Activated CD4-positive, alpha-beta memory T cell treated with anti-CD3 and anti-CD28 coated beads, Interleukin-2, amount 10 ng/mL, durations not matched to agents 7 days and 5 days (primary cell): ENCODE measurements at places on chromosomes 7 and 10. TPM values are rescaled to one million over a fixed set of nuclear protein-coding genes. Genes with fewer than 3 reads are reported as not detected.

DNA sequence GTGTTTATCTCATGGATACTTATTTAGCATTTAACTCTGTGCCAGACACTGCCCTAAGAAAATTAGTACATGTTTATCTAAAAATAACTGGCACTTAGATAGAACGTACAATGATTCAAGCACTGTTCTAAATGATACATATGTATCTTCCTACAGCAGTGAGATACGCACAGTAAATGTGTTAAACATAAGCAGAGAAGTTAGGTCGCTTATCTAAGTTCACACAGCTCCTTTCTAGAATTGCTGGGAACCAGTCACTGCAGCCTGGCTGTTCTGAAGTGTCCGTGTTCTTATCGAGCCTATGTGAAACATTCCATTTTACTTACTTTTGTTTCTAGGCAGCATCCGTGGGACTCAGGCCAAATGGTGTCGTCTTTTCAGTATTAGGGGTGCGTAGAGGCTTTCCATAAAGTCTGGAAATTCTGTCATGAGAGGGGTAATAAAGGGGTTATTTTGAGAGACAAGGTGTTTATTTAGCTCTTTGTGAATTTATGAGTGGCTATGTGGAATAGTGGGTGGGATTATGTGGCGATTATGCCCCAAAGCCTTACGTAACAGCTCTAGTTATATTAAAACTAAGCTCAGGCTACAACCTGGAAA, 186.9 kb downstream of the SND1 start:
- DNase-seq: no peak

GRCh38 chr7:20201380-20201779, 15.8 kb downstream of the MACC1 start:
- no peak for DNase-seq

METTL27 gene
- total RNA-seq: 3.3 TPM

DNA sequence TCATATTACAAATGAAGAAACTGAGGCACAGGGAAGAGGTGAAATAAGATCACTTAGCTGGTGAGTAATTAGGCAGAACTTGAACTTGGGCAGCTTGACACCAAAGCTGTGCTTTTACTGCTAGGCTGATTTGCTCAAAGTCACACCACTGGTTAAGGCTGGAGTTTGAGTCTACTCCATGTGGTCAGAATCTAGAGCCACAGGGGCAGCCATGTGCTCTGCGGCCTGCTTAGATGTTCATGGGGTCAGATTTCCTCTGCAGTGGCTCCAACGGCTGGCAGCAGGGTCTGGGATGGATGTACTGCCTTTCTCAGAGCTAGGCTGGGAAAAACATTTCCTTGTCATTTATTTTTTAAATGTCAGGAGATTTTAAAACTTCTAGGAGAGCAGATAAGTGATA, 417.5 kb downstream of the KCNMA1 start:
- DNase-seq: no peak

OR13A1 gene
- not detected for total RNA-seq

- no peak for DNase-seq
Observed at GRCh38 chr7:55770778-55771177, 91.8 kb downstream of the SEPTIN14 start.

CFAP70 gene
- total RNA-seq: 0.28 TPM

DNA sequence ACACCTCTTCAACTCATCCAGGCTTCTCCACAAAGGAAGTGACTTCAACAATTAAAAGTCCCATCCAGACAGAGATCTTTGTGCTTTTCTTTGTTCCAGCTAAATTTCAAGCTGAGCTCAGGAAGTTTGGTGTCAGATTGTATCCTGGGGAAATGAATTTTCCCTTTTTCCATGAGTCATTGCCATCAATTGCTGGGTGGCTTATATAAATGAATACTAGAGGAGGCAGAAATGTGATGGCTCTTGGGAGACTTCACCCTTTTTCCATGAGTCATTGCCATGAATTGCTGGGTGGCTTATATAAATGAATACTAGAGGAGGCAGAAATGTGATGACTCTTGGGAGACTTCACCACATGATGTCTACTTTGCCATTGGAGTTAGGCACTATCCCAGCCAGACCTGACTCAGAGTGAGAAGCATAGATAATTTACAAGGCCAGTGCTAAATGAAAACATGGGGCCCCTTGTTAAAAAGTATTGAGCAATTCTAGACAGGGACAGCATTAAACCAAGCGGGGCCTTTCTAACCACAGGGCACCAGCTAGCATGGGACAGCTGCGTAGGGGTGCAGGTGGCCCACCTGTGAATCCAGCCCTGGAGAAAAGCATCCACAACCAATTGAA, 339.2 kb upstream of the PODXL start:
- DNase-seq: no peak

DNA sequence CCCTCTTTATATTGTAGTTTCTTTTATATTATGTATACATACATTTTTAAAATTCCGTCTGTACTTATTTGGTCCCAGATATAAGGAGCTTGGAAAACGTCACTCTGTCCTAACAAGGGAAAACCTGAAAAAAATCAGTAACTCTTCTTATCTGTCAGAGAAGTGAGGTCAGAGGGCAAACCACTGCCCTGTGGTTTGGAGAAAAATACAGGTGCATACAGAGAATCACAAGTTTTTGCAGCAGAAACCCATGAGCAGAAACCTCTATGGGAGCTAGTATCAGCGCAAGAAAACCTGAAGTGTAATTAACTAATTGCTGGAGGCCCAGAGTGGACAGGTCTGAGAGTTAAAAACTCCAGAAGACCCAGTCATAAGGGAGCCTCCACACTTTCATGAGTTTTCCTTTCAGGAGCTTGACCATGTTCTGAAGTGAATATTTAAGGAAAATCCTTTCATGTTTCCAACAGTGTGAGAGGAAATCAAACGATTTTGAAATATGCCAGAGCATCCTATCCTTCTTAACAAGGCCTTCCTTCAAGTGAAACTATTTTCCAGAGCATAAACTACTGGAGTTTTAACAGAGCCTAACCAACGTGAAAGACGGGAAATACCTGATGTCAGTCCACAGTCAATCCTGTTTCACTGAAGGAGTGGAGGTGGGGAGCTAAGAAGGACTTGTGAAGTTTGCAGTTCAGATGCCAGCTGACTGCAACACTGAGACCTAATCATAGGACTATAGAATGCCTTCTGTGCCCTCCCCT, 290.8 kb upstream of the BMPER start:
- no peak for DNase-seq

DNA sequence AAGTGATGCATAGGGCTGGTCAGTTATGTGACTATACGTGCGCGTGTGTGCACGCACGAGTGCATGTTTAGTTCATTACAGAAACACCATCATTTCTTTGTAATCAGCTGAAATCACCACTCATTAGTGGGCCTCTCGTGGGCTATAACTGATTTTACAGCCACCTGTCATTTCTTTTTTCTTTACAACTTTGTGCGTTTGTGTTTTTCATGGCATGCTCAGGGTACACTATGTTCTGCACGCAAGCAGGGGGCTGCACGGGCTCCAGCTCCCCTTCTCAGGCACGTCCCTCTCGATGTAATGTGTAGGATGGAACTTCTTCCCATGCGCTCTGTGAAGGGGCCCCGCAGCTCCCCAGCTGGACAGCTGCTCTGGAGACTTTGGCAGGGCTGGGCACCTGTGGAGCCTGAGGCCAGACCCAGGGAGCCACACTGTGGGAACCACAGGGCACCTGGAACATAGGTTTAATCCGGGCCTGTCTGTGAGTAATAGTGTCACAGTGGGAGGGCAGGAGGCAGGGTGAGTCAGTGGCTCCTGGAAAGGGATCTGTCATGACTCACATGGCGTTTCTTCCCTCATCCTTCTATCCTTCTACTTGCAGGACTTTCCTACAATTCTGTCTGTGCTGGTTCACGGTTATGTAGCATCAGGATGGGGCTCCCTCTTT, 4.9 kb downstream of the GCK start:
- no peak for DNase-seq

- DNase-seq: no peak
Observed at GRCh38 chr10:124543971-124544370, 82.3 kb downstream of the LHPP start.

DNA sequence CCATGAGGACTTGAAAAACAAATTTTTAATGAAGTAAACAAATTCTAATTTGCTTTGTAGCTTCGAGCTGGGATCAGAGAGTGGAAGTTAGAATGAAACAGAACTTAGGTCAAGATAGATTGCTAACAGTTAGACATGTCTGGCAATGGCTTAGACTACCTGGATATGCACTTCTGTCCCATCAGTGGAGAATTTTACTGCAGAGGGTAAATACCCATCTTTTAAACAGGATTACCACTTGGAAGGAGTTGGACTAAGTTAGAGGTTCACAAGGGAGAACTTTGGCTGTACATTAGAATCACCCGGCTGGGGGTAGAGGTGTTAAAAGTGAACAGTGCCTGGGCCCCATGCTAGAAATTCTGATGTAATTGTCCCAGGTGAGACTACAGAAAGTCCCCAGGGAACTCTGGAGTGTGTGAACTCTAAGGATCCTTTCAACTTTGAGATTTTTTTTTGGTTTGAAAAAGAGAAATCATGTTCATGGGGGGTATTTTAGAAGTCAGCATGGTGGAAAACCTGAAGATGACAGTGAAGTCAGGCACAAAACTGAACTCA, 35.5 kb downstream of the ENTPD1 start:
- DNase-seq: no peak

TYW1B gene
- 3.5 TPM for total RNA-seq

- no peak for DNase-seq
Observed at GRCh38 chr7:78299088-78299487, 500.5 kb downstream of the PHTF2 start.

- DNase-seq: peak; percentile 14
Observed at GRCh38 chr10:43037942-43038782, 38.7 kb upstream of the RET start.

- no peak for DNase-seq
Observed at GRCh38 chr10:51425431-51425830, 274.0 kb downstream of the CSTF2T start.

CDC14C gene
- not detected for total RNA-seq

GDF10 gene
- not detected for total RNA-seq

STX1A gene
- total RNA-seq: 30.7 TPM

ATRNL1 gene
- 0.28 TPM for total RNA-seq

GRCh38 chr7:94972296-94972695, 64.9 kb downstream of the PPP1R9A start:
- DNase-seq: no peak

GRCh38 chr7:96182424-96183158, 139.3 kb downstream of the SLC25A13 start:
- no peak for DNase-seq

DNA sequence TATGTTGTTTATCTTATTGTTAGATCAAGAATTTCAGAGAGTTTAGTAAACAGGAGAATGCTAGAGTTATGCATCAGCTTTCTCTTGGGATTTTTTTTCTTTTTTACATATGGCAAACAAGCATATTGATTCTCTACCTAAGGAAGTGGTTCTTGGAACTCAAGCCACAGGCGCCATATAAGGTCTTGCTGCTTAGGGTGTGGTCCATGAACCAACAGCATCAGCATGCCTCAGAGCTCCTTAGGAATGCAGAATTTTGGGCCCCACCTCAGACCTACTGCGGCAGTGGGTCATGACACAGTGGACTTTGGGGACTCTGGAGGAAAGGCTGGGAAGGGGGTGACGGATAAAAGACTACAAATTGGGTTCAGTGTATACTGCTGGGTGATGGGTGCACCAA, 230.8 kb downstream of the SKAP2 start:
- peak; percentile 49 for DNase-seq

ACHE gene
- total RNA-seq: not detected

VAX1 gene
- not detected for total RNA-seq

GRCh38 chr10:53543410-53543809, 770.8 kb upstream of the MBL2 start:
- no peak for DNase-seq

- no peak for DNase-seq
Observed at GRCh38 chr10:117892681-117893220, 154.0 kb downstream of the RAB11FIP2 start.

GRCh38 chr10:16915300-16915699, 98.1 kb upstream of the RSU1 start:
- DNase-seq: no peak

DNA sequence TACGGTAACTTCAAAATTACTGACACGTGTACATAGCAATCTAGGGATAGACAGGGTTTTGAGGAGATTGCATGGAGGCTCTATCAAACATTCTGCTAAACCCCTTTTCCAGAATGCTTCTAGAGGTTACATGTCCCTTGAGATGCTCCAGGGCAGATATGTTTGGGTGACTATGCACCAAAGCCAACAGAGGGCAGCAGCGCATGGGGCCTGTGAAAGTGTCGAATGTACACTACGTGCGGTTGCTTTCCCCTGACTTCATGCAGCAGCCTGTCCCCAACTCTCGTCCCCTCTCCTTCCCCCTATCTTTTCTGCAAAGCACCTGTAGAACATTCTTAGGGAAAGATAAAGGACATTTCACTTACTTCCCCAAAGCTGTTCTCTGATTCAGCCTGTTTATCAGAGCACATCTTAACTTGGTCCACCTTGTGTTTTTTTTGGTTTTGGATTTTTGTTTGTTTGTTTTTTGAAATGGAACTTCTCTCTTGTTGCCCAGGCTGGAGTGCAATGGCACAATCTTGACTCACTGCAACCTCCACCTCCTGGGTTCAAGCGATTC, 90.2 kb downstream of the UBE3C start:
- peak; percentile 38 for DNase-seq

DNA sequence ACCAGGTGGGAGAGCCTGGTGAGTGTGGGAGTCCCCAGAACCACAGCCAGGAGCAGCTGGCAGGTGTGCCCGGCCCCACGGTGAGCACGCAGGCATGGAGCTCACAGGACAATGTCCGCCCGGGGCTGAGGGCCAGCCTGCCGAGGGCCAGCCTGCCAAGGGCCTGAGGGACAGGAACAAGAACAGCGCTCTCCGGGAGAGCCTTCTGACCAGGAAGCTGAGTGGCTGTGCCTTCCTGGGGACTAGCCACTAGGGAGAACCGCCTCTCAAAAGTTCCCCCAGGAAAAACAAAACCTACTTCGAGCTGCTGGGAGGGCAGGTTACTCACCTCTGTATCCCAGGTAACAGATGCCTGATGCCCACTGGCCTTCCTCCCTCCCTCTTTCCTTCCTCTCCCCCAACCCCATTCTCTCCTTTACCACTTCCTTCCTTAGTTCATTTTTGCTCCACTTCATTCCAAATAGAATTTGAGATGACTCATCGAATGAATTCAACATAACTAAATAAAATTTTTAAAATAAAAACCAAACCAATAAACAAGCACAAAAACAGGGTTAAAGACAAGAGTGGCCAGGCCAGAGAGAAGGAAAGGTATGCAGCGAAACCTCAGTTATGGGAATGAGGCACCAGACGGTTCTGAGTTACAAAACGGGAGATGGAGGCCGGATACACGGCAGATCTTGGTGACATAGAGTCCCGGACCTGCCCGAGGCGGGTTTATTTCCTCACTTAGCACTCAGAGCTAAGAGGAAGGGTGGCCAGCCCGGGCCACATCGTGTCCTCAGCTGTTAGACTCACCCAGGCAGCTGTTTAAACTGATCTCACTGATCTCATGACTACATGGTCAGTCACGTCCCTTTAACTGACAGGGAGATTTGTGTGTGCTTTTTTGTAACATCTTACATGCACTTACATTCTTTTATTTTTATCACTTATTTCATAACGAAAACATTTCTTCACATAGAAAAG, 128.5 kb downstream of the TNS3 start:
- DNase-seq: no peak

- no peak for DNase-seq
Observed at GRCh38 chr10:79355420-79356017, 8.2 kb downstream of the PPIF start.
